Panc1 (cell line): ENCODE measurements at places on chromosomes 16 and 17.

DNA sequence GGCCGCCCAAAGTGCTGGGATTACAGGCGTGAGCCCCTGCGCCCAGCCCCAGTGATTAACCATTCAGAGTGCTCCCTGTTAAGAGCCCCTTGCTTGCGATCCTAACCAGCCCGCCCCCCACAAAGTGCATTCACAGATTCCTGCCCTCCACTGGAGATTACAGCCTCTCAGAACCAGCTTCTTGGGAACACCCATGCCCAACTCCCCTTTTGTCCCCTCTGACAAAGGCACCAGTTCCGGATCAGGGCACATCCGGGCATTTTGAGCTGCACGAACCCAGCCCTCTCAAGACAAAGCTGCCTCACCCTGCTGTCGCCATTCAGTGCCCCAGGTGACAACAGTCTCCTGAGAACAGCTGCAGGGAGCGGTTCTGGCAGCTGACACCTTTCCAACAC lies 848 bp upstream of the KRT19 start:
- DNase-seq = no peak

- no peak for DNase-seq
Measured at GRCh38 chr16:51877686-51878085, 669.3 kb downstream of the TOX3 start.

DNA sequence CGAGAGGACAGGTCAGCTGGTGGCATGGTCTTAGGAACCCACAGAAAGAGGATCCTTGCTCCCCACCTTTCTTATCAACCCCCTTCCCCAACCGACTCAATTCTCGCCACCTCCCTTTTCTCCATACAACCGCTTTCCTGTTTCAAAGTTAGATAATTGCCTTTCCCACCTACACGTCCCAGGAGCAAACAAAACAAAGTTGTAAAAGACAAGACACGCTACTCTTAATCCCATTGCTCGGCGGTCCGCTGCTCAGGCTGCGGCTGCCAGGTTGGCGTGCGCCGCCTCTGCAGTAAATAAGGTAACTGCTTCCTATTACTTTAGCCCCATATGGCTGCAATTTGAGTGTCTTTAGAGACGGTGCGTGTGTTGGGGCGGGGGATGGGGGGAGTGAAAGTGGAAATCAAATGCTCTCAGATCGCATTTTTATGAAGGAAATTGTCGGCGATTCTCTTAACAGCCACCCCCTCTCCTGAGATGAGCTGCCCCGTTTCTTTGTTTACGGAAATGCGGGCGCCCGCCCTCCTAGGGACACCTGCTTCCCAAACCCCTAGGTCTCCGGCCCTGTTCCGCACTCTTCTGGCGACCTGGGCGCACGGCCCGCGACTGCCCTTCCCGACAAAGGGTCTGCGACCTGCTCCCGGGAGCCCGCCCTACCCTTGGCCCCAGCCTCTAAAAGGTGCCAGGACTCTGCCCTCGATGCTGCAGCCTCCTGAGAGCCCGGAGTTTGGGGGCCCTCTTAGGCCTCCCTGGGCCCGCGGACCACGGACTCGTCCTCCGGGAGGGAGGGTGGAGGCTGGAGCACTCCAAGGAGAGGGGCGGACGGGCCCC lies 3.7 kb upstream of the CBX8 start:
- no peak for DNase-seq

GRCh38 chr16:19218581-19218980 lies 50.5 kb downstream of the SYT17 start:
- DNase-seq = no peak

GRCh38 chr16:77403732-77404131 lies 31.1 kb downstream of the ADAMTS18 start:
- no peak for DNase-seq

DNA sequence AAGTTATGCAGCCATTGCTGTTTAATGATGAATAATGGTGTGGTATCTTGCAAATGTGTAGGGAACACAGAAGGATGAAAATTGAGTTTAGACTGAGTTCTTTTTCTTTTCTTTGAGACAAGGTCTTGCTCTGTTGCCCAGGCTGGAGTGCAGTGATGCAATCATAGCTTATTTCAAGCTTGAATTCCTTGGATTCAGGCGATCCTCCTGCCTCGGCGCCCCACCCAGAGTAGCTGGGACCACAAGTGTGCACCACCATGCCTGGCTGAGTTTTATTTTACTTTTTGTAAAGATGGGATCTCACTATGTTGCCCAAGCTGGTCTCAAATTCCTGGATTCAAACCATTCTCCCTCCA lies 74.6 kb upstream of the TBC1D3K start:
- no peak for DNase-seq

GRCh38 chr17:21196126-21196525 lies 17.8 kb downstream of the TMEM11 start:
- no peak for DNase-seq

DNA sequence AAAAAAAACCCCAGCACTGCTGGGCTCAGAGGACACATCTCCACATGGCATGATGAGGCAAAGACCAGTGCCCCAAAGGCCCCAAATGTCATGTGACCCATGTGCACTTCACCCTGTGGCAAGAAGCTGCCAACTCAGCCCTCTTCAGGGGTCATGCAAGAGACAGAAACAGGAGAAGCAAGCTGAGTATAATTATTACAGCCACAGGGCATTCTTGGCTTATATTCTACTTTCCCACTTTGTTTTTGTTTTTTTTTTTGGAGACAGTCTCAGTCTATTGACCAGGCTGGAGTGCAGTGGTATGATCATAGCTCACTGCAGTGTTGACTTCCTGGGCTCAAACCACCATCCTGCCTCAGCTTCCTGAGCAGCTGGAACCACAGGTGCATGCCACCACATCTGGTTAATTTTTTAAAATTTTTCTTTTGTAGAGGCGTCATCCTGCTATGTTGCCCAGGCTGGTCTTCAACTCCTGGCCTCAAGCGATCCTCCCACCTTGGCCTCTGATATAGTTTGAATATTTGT lies 32.7 kb upstream of the LITAF start:
- no peak for DNase-seq

DNA sequence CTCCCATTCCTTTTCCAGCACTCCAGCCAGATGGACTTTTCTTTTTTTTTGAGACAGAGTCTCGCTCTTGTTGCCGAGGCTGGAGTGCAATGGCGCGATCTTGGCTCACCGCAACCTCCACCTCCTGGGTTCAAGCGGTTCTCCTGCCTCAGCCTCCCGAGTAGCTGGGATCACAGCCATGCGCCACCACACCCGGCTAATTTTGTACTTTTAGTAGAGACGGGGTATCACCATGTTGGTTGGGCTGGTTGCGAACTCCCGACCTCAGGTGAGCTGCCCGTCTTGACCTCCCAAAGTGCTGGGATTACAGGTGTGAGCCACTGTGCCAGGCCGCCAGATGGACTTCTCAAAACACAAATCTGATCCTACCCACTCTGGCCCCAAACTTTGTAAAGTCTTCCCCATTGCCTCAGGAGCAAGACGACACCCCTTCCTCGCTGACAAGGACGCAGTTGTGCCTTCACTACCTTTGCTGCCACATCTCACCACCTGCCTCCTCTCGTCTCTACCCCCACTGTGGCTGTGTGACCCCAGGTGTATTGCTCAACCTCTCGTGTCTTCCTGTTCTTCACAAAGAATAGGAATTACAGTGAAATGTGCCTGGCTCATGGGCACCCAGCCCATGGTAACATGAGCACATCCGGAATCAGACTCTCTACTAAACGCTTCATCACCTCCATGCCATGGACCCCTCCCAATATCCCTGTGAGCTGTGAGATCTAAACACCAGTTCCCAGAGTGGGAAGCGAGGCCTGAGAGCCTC lies 3.7 kb upstream of the BANP start:
- DNase-seq = no peak

DNA sequence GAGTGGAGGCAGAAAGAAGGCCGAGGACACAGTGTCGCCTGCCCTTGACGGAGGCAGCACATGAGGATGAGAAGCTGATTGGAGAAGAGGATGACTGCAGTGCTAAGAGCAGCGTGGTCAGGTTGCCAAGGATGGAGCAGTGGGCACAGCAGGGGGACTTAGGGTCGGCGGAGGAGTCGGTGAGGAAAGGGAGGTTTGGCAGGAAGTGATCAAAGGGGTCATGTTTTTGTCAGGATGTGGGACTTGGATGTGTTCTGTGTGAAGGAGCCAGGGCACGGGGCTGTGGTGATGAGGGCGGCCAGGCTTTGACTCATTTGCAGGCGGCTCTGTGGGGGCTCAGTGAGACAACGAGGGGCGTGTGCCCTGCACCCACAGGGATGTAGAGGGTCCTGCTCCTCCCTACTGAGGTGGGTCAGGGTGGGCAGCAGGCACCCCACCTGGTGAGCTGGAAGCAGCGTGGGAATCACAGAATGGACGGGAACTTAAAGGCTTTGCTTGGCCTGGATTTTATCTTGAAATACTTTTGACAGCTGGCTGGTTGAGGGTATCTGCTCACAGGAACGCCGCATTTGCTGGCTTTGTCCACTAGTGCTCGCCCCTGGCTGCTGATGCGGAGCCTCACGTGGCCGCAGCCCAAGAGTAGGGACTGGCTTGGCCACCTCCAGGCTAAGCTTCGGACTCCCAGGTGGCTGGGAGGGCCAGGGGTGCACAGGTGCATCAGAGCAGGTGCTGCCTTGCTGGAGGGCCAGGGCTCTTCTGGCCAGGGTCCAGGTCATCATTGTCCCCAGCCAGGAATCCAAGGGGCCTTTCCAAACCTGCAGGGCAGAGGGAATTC lies 6.0 kb downstream of the MPG start:
- DNase-seq = no peak

- DNase-seq = no peak
Measured at GRCh38 chr16:57540906-57541753, 1.3 kb upstream of the ADGRG5 start.

DNA sequence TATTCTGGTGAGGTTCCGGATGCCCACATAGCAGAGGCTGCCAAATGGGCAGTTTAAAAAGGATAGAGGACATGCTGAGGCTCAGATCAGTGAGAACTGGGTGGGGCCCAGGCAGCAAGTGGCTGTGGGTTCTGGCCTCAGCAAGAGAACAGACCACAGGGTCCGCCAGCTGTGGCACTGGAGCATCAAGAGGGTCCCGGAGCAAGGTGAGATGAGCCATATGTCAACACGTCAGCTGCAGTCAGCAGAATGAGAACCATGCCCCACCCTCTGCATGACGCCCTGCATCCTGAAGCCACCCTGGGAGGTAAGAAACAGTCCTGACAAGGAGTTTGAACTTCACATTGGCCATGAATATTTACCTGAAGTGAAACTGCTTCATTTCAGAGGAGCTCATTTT lies 20.1 kb upstream of the CCL5 start:
- DNase-seq = no peak

DNA sequence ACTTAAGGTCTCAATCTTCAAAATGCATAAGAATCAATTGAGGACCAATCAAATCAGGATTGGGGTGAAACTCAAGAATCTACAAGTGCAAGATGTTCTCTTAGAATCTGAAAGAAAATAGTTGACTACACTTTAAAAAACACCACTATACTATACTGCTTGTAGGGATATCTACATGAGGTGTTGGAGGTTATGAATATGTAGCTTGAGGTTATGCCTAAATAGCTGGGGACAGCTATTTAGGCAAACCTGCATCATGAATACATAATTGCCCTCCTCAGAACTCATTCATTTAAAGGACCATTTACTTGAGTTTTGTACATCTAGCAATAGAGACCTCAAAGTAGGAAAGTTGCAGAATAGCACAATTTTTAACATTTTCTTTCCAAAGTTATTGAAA lies 40.1 kb downstream of the KCNJ16 start:
- DNase-seq = no peak

- no peak for DNase-seq
Measured at GRCh38 chr17:59807892-59808509, 84.7 kb downstream of the TUBD1 start.

- no peak for DNase-seq
Measured at GRCh38 chr17:5563456-5563855, 20.9 kb downstream of the NLRP1 start.

- no peak for DNase-seq
Measured at GRCh38 chr17:70031341-70031740, 43.7 kb upstream of the KCNJ16 start.

DNA sequence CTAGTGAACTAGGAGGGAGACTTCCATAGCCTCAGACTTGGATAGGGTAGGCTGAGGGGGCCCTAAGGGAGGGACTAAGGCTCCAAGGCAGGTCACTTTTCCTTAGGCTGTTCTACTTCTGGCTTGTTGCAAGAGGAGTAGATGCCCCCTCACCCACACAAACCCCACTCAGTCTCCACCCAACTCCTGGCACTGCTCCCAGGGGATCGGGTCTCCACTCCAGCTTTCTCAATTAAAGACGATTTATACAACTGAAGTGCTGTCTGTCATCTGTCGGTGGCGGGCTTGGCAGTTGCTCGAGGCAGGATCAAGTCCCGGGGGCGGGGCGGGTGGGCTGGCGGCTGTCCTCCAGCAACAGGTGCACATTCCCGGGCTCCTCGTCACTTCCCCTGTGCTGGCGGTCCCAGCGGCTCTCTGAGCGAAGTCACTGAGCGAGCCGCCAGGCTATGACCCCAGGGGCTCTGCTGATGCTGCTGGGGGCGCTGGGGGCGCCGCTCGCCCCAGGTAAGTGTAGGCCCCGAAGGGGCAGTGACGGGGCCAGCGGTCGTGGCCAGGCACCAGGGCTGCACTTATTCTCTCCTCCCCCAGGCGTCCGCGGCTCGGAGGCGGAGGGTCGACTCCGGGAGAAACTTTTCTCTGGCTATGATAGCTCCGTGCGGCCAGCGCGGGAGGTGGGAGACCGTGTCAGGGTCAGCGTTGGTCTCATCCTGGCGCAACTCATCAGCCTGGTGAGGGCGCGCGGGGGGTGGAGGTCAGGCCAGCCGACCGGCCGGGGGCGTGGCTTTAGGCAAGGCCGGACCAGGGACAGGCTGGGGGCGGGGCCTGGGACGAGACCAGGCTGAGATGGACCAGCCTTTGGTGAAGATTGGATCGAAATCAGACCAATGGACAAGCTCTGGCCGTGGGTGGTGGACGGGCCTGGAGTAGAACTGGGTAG lies at the start of gene CHRNB1:
CHRNB1 (plus strand) TSS at position 380 of the 937 bp plus-strand sequence; CDS start at position 447, 67 bp downstream.
- DNase-seq = no peak

DNA sequence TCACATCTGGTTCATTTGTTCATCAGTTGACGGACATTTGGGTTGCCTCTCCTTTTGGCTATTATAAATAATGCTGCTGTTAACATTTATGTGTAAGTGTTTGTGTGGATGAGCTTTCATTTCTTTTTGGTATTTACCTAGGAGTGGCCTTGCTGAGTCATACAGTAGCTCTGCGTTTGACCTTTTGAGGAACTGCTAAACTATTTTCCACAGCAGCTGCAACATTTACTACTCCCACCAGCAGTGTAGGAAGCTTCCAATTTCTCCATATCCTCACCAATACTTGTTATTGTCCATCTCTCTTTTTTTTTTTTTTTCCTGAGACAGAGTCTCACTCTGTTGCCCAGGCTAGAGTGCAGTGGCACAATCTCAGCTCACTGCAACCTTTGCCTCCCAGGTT lies 20.7 kb upstream of the PLCG2 start:
- no peak for DNase-seq

GRCh38 chr16:85391175-85391707 lies 221.9 kb upstream of the GSE1 start:
- no peak for DNase-seq

- no peak for DNase-seq
Measured at GRCh38 chr16:49003992-49004391, 277.6 kb downstream of the CBLN1 start.

- no peak for DNase-seq
Measured at GRCh38 chr17:49600949-49601348, 25.3 kb downstream of the NXPH3 start.
